ENCODE measurements at places on chromosomes 1 and 21.
A peak's percentile ranks its signal among the peaks of the same experiment; 100 is the strongest.

- DNase-seq: no peak
These were observed 38.9 kb downstream of the CD58 start for GRCh38 chr1:116531917-116532316.

GRCh38 chr1:25806418-25806817, 6.4 kb downstream of the SELENON start:
- no peak for DNase-seq

- no peak for DNase-seq
These were observed 2.1 kb downstream of the SELENBP1 start for GRCh38 chr1:151370211-151370911.

GRCh38 chr1:231021540-231022031, 18.5 kb downstream of the FAM89A start:
- DNase-seq: no peak

DNA sequence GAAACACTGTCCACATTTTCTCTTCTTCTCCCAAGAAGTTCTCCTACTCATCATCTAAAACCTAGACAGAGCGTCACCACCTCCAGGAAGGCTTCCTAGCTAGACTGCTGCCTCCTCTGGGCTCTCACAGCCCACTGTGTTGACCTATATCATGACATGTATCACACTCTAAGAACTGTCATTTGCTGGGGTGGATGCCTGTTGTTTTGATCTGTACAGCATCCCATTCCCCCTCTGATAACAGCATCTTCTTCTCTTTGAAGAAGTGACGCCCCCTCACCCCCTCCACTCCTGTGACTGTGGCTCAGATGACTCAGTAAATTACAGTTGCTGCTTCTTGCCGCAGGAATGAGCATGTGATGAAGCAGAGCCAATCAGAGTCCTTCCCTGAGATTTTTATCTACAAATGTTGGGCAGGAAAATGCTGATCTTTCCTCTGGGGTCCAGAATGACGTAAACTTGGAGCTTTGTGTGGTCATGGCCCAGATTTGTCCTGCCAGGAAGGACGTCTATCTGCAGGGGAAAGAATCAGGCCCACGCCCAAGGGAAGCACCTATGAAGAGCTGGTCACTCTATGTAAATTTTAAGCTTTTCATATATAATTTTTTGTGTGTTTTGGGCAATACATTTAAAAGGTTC, 28.0 kb upstream of the FOXO6 start:
- DNase-seq: no peak

- no peak for DNase-seq
These were observed 3.4 kb downstream of the OR2T11 start for GRCh38 chr1:248631354-248632008.

- DNase-seq: no peak
These were observed 79.6 kb downstream of the MAP3K21 start for GRCh38 chr1:233406994-233407631.

DNA sequence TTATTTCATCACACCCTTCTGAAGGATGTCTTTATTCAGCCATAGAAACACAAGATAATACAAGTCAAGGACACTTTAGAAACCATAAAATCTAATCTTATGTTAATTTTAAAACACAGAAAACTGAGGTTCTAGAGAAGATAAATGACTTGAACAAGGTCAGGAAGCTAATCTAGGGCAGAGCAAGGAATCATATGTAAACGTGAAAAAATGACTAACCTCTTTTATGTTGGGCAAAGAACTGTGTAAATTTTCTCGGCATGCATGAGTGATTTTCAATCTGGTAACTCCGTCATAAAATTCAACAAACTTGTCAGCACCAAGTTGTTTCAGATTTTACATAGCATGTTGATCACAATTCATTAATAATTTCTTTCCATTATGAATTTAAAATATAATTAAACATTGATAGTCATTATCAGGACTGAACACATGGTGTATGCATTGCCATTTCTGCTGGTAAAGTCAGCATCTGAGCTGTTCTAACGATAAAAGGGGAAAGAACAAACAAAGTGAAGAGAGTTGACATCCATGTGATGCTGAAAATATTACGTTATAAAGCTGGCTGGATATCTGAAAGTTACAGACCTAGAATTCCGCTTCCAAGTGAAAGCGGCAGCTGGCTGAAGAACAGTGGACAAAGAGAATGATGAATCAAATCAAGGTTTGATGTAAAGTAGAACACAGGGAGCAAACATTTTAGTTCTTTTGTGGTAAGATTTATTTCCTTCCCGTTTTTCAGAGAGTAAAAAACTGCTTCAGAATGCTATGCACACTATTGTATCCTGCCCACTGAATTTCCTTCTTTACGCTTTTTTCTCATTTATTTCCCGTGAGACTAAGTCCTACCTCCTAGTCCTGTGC, 1037.4 kb upstream of the TMPRSS15 start:
- peak; percentile 75 for DNase-seq

DNA sequence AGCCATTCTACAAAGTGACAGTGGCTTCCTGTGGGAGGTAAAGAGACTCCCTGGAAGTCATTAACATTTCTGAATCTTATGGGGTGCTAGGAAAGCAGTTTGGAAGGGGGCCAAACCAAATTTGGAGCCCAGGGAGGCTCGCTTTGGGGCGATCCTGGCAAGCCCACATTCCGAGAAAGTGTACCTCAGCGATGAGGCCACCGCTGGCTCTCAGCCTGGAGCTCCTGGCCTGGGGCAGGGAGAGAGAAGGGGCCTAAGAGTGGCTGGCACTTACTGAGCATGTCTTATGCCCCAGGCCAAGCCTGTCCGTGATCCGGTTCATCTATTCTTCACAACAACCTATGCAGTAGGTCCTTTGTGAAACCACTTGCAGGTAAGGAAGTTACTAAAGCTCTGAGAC, 98.8 kb downstream of the CCDC185 start:
- no peak for DNase-seq

GRCh38 chr1:168939110-168939946, 167.2 kb upstream of the ATP1B1 start:
- no peak for DNase-seq
